ENCODE measurements at places on chromosomes 2 and 18.
A peak's percentile ranks its signal among the peaks of the same experiment; 100 is the strongest.

DNA sequence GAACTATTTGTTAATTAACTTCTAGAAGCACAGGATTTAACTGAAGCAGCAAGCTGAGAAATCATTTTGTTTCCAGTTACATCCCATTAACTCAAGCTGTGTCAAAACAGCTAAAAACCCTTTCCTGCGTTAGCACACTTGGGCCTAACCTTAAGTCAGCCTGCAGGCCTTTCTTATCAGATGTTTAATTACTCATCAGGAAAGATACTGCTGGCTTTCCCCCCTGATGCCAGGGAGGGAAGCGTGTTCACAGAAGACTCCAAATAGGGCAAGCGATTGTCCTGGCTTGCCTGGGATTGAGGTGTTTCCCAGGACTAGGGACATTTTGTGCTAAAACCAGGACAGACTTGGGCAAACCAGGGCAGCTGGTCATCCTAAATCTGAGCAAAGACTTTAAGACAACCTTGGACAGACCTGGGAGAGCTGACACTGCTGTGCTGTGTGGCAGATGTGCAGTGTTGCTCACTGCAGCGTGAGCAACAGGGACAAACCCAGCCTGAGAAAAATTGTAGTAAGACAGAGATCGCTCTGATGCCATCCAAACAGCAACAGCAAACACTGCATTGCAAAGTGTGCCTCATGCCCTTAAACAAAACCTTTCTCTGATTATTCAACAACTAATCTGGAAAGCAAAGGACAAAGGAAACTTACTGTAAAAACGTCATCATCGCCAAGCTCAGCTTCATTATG lies 100.9 kb downstream of the SPRED2 start:
- DNase-seq: no peak

GRCh38 chr18:78927156-78927555 lies 52.5 kb upstream of the SALL3 start:
- no peak for DNase-seq

DNA sequence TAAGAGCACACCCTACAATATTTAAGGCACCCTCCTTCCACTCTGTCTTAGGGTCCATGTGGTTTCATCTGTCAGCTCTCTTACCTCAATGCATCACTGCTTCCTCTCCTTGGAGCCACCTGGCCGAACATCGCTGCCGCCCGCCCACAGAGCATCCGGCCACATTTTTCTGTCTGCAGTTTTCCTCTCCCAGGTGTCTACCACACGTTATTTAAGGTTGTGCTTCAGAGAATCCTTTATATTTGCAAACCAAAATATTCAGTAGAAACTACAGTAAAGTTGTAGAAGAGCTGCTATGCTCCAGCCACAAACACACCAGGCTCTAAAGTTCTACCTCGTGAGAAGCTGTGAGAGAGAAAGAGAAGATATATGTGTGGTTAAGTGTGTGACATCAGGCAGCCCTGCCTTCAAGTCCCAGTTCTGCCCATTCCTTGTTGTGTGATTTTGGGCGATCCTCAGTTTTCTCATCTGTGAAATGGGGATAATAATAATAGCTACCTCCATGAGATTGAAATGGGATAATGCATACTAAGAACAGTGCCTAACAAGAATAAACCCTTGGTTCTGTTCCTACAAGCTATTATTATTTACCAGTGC lies 4.9 kb upstream of the STK17B start:
- peak; percentile 93 for DNase-seq

DNA sequence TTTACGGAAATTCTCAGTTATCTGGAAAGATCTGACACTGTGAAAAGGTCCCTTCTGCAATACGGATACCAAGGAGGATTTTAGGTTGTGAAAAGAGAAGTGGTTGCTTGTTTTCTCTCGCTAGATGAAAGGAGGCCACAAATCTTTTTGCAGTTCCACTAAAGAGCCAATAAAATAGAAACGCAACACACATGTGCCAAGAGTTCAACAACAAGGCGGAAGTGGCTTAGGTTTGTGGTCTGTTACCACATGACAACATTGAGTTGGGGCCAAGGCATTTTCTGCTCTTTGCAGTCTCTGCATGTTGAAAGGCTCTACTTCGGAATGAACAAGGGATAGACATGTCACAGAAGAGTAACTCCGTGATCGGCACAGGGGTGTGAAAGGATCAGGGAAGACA lies 115.7 kb upstream of the OSR1 start:
- DNase-seq: peak; percentile 50

- no peak for DNase-seq
Observed at GRCh38 chr2:237219826-237220225, 134.1 kb downstream of the COPS8 start.

- no peak for DNase-seq
Observed at GRCh38 chr2:14952400-14952963, 320.0 kb downstream of the LRATD1 start.

DNA sequence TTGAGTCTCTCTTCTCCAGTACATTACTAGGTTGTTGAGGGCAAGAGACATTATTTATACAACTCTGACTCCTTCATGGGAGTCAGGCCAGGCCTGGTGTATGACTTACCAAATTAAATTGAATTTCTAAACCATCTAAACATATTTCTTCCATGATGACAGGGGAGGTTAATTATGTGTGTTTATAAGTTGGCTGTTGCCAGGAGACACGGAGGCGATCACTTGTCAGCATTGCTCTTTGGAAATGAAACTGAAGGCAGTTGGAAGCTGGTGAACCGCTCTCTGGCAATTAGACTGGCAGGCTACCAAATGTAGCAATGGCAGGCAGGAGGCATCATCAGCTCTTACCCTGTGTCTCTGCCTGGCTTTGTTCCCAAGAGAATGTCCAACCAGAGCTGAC lies 241.4 kb downstream of the KCNS3 start:
- DNase-seq: no peak

DNA sequence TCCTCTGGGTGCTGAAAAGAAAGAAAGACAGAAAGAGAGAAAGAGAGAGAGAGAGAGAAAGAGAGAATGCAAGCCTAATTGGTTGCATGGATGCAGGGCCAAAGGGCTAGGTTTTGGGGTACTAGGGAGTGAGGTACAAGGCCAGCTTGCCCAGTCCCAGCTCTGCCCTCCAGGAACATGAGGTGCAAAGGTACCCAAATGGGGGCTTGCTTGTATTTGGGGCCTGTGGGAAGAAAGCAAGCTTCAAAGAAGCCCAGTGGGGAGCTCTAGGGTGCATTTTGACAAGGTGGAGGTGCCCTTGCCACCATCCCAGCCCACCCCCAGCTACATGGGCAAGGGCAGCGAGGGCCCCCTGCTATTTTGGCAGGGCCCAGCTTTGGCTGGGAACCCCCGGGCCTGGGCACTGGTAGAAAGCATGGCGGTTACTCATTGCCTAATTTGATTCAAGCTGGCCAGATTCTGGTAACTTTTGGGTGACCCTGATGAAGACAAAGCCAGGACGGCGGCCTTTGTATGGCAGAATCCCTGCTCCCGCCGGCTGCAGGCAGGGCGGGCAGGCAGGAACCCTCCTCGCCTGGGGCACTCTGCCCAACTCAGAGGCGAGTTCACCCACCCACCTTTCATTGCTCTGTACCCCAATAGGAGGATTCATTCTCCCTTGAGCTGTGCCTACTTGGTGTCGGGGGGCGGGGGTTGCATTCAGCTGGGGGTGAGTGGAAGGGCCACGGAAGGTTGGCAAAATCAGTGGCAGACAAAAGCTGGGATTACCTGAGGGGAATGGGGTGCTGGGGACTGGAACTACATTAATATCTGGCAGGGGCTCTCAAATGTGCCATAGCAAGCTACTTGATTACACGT lies 537 bp upstream of the HOXD4 start:
- no peak for DNase-seq

DNA sequence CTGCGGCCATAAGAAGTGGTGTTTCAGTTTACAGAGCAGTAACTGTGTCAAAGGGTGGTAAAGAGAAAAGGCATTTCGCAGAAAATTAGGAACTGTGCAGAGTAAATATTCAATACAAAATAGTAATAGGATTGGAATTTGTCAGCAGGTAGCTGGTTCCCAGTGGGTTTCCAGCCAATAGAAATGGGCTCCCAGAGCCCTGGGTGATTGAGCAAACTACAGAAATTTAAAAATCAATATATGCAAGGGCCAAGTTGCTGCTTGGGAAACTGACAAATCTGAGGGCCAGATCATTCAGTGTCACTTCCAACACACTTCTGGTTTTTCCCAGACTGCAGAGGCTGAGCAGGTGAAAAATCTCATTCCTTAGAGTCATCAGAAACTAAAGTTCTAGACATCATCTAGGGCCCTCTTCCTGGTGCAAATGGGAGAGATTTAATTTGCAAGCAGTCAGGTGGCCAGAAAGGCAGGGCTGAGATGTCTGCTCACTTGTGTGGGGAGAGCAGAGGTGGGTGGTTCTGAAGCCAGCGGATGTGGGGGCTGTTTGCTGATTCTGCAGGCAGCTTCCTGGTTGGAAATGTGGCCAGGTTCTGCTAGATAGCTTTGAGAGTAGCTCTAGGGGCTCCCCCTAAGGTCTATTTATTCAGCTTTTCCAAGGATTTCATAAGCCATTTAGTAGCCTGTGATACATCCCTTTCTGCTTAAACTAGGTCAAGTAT lies 182.4 kb downstream of the NCK2 start:
- DNase-seq: peak; percentile 56

- DNase-seq: no peak
Observed at GRCh38 chr2:101486994-101487393, 12.1 kb upstream of the RFX8 start.

- no peak for DNase-seq
Observed at GRCh38 chr2:60884800-60885199, 3.4 kb downstream of the REL start.

DNA sequence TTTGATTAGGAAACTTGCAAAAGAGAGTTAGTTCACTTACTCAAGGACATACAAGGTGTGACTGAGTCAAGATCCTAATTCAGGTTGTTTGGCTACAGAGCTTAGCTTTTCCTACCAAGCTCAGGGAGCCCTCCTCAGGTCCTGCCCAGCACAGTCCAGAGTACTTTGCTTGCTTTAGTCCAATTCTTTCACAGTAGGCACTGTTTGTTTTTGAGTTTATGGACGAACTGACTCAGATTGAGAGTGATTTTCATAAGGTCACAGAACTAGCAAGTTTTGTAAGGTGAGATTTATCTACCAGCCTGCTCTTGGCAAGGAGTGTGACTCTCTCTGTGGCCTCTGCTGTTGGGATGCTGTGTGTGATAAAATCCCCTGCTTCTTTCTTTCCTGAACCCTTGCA lies 310.5 kb downstream of the PTPRM start:
- DNase-seq: no peak

- no peak for DNase-seq
Observed at GRCh38 chr2:159204381-159205144, 81.9 kb downstream of the WDSUB1 start.

DNA sequence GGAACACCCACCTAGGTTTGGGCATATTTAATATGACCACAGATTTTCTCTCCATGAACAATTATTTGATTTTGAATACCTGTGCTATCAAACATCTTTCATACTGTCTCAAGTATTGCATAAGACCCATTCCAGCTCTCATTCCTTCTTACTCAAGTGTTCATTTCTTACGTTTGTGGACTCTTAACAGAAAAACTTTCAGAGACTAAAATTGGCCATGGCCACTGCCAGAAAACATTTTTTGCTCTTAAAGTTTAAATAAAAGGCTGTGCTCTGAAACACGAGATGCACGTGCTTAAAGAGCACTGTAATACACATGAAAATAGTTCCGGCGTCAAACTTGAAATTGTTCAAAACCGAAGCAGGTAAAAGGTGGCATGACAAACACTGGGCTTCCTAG lies 89.3 kb downstream of the LIMS1 start:
- DNase-seq: no peak

DNA sequence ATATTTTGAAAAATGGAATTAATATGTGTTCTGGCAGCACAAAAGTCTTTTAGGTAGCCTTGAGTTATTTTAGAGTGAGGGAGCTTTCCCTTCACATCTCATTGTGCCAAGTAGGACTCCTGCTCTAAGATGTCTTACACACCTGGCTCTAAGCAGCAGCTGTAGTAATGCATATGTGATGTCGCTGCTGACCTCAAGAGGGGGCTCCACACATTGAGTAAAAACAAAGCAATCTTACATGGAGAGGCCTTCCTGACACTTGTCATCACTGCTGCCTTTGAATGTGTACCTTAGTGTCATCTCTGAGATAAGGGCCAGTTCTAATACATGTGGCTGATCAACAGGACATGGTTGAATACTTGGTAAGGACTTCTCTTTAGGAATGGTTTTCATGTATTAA lies 75.8 kb downstream of the ACTR3 start:
- DNase-seq: peak; percentile 29

- DNase-seq: no peak
Observed at GRCh38 chr2:55970500-55970899, 46.9 kb upstream of the EFEMP1 start.

- DNase-seq: no peak
Observed at GRCh38 chr18:78612801-78613200, 366.8 kb upstream of the SALL3 start.

GRCh38 chr18:10015941-10016819 lies 102.4 kb downstream of the VAPA start:
- no peak for DNase-seq

DNA sequence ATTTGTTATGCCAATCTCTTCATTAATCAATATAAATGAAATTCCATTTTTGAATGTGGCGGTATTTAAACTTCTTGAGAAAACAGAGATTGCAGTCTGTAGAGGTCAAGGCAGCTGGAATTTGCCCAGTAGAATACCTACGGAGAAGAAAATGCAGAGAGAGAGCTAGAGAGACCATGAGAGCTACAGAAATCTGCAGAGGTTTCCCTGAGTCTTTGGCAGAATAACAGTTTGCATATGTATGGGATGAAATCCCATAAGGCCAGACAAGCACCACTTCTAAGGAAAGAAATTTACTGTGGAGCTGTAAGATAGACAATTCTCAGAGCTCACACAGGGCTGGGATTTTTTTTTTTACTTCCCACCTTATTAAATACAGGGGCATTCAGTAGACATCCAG lies 23.6 kb upstream of the TMEFF2 start:
- DNase-seq: no peak

DNA sequence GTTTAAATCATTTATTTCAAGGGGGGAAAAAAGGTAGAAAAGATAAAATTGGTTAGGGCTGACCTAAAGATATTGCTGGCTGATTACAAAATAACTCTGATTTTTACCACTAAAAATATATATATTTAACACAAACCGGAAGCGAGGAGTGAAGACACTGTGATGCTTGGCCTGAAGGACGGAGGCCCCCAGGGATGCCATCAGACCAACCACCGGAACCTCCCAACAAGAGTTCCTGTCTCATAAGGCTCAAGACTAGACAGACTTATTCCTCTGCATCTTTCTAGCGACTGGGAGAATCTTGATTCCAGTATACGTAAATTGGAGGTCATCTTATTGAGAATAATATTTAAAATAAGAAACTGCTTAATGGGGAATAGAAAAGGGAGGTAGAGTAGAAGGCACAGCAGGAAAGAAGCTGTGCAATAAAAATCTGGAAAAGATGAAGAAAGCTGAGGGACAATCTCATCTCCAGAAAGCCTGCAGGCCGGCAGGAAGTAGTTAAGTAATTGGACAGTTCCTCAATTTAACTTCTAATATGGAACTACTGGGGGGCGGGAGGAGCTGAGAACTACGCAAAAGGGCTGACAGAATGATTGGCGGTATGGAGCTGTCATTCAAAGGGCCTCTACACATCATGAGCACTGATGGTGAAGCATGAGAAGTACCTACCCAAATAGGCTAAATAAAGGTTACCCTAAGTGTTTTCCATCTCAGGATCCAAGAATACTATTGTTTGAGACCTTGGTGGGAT lies 91.1 kb downstream of the DTNB start:
- no peak for DNase-seq

GRCh38 chr2:232444409-232445148 lies 11.4 kb upstream of the ALPI start:
- peak; percentile 52 for DNase-seq

- DNase-seq: no peak
Observed at GRCh38 chr18:22840606-22841144, 92.5 kb upstream of the RBBP8 start.

GRCh38 chr2:54757500-54757899 lies 34.0 kb downstream of the EML6 start:
- no peak for DNase-seq

GRCh38 chr2:219613461-219614070 lies 13.9 kb upstream of the SLC4A3 start:
- no peak for DNase-seq

Measured in CD4-positive, alpha-beta T cell treated with Interleukin-12 subunit alpha and Interleukin-12 subunit beta, for 1 hour (primary cell).